CD4-positive, alpha-beta memory T cell (primary cell): ENCODE measurements at places on chromosomes 12 and 14. TPM values are rescaled to one million over a fixed set of nuclear protein-coding genes. Genes with fewer than 3 reads are reported as not detected.

PHETA1 gene
- 4.7 TPM for total RNA-seq

MYH6 gene
- total RNA-seq = not detected

SERPINA3 gene
- total RNA-seq = not detected

IL31 gene
- not detected for total RNA-seq

MAP1LC3B2 gene
- 2.9 TPM for total RNA-seq

RNASE3 gene
- total RNA-seq = not detected

ETFRF1 gene
- total RNA-seq = 22.1 TPM

VWF gene
- total RNA-seq = 0.17 TPM

PAPLN gene
- total RNA-seq = 0.17 TPM

NEK9 gene
- 133 TPM for total RNA-seq

IRAK3 gene
- total RNA-seq = 0.44 TPM

KLRK1 gene
- total RNA-seq = 1.3 TPM

REP15 gene
- not detected for total RNA-seq

CMKLR1 gene
- 0.94 TPM for total RNA-seq

KRT83 gene
- total RNA-seq = not detected

TAS2R43 gene
- total RNA-seq = 0.35 TPM

PIWIL1 gene
- not detected for total RNA-seq

SELPLG gene
- 176 TPM for total RNA-seq

KRT85 gene
- not detected for total RNA-seq

GUCY2C gene
- total RNA-seq = not detected

RFX4 gene
- total RNA-seq = not detected

PMCH gene
- total RNA-seq = not detected

ADGRD1 gene
- total RNA-seq = not detected

KLRF1 gene
- 0.49 TPM for total RNA-seq

RIPK3 gene
- total RNA-seq = 63.0 TPM

ZDHHC17 gene
- total RNA-seq = 51.5 TPM

LTBP2 gene
- total RNA-seq = 0.36 TPM

INF2 gene
- 93.1 TPM for total RNA-seq

SAMD4A gene
- total RNA-seq = 1.4 TPM
